ENCODE measurements at places on chromosomes 7 and 10.

- DNase-seq, result no peak
These were observed 75.4 kb upstream of the SVIL start for GRCh38 chr10:29710128-29710527.

DNA sequence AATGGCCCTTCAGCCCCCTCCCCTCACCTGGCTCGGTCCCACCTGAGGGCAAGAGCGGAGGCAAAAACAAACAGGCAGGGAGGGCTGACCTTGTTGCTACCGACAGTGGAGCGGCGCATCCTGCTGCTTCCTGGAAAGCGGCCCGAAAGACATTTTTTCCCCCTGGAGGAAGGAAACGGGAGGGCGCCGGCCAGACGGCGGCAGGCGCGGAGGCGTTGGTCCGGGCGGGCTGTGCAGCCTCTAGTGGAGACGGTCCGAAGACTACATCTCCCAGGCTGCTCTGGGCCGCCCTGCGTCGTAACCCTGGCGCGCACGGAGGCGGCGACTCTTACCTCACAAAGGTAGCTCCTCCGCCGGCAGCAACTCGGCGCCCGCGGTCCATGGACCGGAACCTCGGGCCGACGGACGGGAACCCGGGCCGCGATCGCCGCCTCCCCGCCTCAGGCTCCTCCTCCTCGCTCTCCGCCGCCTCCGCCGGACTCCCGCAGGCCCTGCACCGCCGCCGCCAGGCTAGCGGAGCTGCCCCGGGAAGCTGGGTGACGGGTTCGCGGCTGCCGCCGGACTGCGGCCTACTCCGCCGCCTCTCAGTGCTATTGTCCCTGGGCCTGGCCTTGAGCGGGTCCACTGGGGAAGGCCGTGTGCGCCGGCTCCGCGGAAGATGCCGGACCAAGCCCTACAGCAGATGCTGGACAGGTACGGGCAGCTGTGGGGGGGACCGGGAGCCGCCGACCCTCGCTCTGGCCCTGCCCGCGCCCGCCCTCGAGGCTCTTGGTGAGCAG is at the start of the genes CPEB3 and MARCHF5:
CPEB3 (minus strand) TSS at position 242 of the 779 bp plus-strand sequence. CDS start 50,728 bp downstream, outside the sequence.
MARCHF5 (plus strand) TSS at position 331 of the 779 bp plus-strand sequence; CDS start at position 659, 328 bp downstream.
- peak; percentile 93 for DNase-seq

DNA sequence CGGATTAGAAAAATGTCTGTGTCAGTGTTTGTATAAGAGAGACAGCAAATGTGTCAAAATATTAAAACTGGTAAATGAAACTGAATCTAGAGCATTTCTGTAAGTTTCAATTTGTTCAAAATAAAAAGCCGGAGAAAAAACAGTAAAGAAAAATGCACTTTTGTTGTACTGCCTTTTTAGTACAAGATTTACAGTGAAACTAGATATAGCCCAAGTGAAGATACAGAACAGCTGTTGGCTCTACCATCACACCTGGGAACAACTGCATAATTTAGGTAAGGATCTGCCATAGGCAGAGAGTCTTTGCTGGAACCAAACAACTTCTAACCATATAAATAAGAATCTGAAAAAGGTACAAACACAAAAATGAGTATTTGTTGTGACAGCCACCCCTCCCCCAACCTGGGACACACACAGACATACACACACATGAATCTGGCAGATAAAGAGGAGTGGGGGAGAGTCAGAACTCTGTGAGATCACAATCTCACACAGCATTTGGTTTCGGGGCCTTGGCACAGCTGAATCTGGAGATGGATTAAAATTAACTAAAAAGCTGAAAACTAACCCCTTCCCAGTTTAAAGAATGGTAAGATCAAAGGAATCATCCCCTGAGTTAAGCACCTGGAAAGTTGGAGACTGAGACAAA is 54.8 kb downstream of the DPY19L1 start:
- DNase-seq, result no peak

DNA sequence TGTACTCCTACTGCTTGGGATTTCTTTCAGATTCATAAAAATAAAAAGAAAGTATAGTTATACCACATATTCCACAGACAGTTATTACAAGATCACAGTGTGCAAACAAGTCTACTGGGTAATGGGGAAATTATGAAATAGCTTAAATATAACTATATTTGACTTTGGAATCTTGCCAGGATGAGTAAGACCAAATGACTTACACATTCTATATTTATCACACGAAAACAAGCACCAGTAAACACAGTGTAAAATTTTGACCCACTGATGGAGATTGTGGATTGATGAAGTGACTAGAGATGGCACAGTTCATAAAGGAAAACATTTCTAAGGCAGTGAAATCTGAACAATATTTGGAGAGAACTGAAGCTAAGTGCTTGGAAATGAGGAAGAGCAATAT is 339.7 kb downstream of the THSD7A start:
- no peak for DNase-seq

GRCh38 chr7:139745678-139746143 is 32.1 kb downstream of the HIPK2 start:
- DNase-seq, result no peak

- no peak for DNase-seq
These were observed 995.3 kb upstream of the PHF14 start for GRCh38 chr7:9978106-9979064.

DNA sequence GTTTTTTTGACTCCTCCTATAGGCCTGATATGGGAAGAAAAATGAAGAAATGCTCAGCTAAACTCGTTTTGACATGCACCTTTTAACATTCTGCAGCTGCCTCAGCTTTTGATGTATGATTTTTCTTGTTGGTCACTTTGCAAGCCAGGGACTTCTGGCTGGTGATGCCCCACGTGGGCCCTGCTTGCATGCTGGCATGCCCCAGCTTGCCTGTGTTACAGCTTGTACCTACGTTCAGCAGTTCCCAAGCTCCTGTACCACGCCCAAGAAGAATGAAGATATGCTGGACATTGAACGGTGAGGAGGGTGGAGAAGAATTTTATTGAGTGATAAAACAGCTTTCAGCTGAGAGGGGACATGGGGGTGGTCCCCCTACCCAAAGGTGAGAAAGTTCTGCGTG is 245.6 kb upstream of the FZD8 start:
- no peak for DNase-seq

DNA sequence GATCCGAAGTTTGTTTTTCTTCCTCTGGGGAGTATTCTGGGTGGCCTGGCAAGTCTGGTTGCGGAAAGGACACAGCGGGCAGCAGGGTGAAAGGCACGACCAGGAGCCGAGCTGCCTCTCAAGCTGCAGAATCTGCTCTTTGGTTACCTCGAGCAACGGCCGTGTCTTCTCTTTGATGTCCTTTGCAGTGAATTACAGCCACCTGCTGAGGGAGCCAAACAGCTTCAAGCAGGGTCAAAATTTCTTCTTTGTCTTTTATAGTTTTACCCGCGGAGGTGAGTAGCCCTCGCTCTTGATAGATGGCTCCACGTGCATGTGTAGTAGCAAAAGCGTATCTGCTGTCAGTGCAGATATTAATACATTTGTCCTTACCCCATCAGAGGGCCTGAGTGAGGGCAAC is 177.3 kb upstream of the MBL2 start:
- DNase-seq, result no peak

DNA sequence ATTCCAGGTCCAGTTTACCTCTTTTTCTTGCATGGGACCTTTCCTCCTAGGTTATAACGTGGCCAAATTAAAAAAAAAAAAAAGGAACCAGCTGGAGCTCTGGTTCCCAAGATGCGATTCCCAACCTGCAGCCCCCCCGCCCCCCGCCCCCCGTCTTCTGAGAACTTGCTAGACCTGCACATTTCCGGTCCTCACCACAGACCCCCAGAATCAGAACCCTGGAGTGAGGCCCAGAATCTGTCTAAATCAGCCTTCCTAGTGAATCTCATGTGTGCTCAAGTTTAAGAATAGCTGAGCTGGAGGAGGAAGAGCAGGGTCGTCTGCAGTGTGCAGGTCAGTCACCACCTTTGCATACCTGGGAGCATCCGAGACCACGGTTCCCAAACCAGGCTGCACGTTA is 144.2 kb downstream of the KLF6 start:
- DNase-seq, result no peak

DNA sequence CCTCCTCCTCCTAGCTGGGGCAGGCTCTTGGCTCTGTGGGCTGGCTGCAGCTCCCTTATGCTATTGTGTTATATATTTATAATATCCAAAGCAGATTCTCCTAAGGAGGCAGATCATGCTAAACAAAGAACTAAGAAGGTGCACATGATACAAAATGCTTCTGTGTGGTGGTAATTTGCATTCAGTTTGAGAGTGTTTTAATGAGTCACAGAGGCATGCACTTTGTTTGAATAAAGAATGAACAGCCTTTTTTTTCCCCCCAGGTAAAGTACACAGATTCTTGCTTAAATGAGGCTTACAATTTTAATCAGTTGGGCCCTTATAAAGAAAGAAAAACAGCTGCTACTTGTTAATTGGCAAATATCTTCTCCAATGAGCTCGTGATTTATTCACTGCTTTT is 95.0 kb downstream of the FANK1 start:
- DNase-seq, result no peak

GRCh38 chr7:12716722-12717121 is 29.3 kb downstream of the ARL4A start:
- no peak for DNase-seq

Measured in CD4-positive, alpha-beta T cell treated with Interleukin-6 for 4 hours (primary cell).